Foreskin melanocyte (primary cell): ENCODE measurements at places on chromosomes 2 and 18.

- no peak for DNase-seq
Observed at GRCh38 chr2:56671973-56672569, 488.3 kb downstream of the CCDC85A start.

DNA sequence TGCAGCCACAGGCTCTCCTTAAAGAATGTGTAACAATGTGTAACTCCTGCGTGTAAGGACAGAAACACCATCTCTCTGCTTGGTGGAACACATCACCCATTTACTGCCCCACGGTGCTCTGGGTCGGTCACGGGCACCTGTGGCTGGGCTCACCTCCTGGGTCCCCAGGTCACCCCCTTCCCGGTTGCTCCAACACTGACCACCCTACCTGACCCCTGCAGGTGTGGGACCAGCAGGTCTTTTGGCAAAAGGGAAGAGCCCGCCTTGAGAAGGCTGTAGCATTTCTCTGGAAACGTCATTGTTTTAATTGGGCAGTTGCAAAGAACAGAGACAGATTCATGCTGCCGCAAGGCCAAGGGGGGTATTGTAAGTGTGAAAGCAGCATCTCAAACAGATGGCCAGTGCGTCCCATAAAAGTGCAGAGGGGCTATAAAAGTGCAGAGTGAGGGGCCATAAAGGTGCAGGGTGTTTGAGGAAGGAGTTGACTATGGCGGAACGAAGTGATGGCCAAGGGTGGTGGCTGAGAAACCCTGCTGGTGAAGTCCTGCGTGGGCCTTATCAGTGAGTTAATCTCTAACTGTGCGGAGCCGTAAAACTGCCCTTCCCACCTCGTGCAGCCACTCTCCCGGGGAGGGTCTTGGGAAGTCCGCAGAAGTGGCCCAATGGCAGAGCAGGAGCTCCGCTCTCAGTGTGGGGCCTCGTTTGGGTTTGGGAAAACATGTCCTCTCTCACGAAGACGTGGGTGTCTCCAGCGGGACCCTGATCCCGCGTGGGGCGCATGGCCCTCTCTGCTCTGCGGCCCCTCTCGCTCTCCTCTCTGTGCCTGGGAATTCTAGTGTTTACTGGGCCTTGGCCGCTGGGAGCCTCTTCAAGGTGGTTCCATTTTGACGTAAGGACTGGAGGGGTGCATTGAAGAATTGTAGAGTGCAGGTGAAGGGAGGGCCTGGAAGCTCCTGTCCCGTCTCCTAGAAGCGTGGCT is 13.7 kb upstream of the NEU4 start:
- DNase-seq, result no peak

DNA sequence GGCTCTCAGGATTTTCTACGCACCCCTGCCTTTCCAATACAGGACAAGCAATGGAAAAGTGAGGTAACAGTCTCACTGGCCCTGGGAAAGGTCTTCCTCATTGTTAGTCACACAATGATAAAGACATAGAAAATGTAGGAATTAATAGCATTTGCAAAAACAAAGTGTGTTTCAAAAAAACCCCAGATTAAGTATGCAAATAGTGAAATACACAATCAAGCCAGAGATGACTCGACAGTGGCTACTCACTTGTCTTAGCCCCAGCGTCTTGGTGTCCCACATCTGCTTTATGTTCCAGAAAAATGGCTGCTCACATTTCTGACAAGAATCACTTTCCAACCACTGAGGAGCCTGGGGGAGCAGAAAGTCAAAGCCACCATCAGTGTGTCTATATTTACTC is 47.0 kb upstream of the AP1S3 start:
- DNase-seq, result no peak

DNA sequence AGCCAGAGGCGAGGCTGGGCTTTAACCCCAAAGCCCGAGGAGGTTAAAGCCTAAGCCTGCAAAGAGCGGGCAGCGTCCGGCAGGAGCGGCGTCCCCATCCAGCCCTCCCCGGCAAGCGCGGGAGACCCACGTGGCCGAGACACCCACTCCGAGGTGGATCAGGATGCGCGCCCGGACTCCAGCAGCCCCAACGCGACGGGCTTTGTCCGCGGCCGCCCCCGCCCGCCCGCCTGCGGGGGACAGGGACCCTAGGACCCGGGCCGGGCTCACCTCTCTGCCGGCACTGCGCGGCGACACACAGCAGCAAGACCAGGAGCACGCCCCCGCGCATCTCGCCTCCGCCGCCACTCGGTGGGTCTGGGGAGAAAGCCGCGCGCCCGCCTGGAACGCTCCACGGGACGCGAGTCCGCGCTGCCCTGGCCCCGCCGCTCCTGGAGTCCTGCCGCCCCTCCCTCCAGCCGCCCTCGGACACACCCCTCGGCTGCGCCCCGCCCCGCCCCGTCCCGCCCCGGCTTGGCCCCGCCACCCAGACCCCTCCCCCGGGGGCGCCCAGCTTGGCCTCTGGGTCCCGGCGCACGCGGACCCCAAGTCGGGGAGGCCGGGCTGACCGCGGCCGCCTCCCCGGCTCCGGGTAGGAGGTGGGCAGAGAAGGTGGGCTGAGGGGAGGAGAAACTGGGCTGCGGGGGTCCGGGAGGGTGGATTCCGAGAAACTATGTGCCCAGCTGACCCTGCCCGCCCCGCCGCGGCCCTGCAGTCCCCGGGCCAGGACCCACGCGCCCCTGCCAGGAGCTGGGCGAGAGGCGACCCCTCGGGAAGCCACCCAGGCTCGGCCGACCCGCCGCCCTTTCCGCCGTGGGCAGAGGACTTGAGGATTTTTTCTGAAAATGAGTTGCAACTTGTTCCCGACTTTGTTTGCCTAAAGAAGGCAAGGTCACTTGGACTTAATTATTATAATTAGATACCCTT is at the start of gene LAMA1:
Gene LAMA1 (minus strand): TSS at position 408 of the 966 bp plus-strand sequence. CDS start 77 bp downstream, at position 331.
- DNase-seq, result peak; percentile 13

- DNase-seq, result no peak
Observed at GRCh38 chr2:138276339-138276738, 225.2 kb upstream of the SPOPL start.

GRCh38 chr2:172811027-172811426 is 75.4 kb downstream of the RAPGEF4 start:
- no peak for DNase-seq

- DNase-seq, result no peak
Observed at GRCh38 chr18:9401176-9401575, 66.6 kb downstream of the TWSG1 start.

DNA sequence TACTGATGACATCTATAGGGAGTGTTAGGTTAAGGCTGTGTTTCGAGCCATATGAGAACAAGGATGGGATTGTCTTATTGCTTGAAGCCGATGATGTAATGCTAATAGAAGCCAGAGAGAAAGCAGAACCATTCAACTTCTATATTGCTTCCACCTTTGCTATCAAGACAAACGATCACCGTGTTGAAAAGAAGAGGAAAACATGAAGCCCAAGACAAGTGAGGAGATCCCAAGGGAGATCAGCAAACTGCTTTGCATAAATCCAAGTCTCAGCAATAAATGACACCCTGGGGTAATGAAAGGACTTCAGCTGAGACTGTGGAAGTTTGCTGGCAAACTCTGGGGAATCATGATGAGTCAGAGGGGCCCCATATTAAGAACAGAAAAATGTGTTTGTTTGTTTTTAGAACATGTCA is 206.2 kb downstream of the NCKAP5 start:
- peak; percentile 75 for DNase-seq

DNA sequence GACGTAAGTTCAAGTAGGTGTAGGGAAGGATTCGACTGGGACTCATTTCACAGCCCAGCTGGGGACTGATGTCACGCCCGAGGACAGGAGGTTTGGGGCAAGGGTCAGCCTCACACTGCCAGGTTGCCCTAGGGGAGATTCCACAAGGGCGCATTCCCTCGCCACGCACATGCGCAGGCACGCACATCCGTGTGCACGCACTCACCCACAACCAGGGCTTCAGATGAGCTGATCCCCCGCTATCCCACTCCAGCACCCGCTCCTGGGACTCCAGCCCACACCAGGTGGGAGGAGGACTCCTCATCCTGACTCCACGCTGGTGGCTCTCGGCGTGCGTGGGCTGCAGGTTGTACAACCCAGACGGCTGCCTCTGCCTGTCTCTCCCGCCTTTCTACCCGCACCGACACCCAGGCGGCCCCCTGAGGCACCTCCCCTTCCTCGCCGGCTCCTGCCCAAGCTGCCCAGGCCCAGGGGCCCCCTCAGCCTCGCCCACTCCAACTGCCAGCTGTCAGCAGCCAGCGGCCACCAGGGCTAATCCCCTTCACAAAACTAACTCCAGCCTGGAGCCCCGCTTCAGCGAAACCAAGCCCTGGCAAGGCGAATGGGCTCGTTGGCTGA is 47.8 kb upstream of the FOSL2 start:
- DNase-seq, result no peak

GRCh38 chr2:149739883-149740265 is 152.3 kb upstream of the MMADHC start:
- no peak for DNase-seq

DNA sequence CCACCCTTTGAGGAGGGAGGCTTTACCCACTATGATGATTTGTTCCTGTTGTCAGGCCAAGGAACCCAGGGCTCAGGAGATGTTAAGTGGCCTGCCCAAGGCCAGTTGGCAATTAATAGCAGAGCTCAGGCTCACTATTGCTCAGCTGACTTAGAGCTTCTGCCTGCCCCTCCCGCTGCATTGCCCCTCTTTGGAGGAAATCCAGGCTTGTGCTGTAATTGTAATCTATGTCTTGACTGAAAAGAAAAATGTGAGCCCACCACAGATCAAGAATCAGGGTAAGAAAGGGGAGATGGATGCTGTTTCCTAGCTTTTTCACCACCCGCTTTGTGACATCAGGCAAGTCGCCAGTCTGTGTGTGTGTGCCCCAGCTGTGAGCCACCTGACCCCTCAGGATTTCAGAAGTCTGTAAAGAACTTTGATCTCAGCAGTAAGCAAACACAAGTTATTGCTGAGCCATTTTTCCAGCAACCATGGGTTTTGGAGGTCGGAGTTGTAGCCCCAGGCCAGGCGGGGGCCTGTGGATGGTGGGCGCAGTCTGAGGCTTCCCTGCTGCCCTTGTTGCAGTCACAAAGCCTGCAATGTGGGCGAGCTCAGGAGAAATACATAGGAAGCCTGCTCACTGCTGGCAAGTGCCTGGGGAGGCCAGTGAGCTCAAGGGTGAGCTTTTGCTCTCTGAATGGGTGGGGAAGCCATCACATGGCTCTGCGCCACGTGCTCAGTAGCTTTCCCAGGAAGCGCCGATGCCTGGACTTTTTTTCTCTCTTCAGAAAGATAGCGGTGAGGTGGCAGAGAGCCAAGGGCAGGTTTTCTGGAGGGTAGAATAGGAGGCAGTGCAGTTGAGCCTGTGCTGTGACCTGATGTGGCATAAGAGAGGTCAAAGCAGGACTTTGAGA is 6.1 kb downstream of the CABLES1 start:
- peak; percentile 83 for DNase-seq

DNA sequence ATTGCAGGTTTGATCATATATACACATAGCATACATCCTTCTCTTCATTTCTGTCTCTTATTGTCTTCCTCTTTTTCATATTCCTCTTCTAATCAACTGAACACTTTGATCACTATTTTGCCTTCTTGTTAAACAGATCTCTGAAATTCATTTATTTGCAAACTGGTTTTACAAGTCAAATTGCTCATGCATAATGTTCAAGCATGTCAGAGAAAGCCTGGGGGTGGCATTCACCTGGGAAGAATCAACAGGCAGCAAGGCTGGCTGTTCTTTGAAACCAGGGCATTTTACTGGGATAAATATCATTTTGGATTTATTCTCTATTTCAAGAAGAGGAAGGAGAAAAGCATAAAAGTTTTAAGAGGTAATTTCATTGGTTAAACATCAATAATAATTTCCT is 66.9 kb upstream of the LRATD1 start:
- no peak for DNase-seq

GRCh38 chr2:201401815-201402214 is 44.7 kb upstream of the FLACC1 start:
- DNase-seq, result no peak

DNA sequence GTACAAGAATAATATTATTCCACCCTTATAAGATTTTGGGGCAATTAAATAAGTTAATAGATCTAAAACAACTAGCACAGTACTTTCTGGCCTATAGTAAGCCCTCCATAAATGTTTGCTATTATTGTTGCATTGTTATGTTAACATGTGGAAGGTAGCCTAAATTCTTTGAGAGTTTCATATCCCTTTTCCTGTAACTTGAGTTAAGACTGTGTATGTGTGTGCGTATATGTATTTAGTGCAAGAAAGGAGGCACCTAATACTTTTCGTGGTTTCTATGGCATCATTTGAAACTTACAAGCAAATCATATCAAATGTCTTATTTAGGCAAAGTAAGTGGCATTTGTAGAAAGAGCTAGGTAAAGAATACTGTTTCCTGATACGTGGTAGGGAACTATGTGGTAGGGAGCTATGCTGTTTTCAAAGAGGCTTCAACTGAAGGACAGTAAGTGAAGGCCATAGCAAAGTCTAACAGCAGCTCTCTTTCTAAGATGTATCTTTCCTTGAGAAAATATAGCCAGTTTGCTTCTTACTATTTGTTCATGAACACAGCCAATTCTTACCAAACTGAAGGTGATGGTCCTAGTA is 36.8 kb upstream of the C2orf74 start:
- DNase-seq, result no peak

DNA sequence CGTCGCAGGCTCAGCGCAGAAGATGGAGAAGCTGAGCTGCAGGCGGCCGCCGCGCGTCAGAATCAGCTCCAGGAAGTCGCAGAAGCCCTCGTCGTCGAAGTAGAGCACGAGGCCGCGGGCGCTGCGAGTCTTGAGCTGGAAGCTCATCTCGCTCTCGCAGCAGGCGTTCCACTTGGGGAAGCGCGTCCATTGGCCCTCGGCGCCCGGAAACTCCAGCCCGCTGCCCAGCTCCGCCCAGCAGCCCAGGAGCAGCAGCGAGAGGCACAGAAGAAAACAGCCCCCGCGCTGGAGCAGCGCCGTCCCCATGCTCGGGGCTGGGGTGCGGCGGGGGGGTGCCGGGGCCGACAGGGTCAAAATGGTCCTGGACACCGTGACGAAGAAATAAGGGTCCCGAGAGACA is 4.0 kb downstream of the NRXN1 start:
- DNase-seq, result no peak

- DNase-seq, result no peak
Observed at GRCh38 chr2:37843556-37843955, 81.5 kb upstream of the RMDN2 start.

- no peak for DNase-seq
Observed at GRCh38 chr2:124542932-124543640, 518.0 kb downstream of the CNTNAP5 start.

DNA sequence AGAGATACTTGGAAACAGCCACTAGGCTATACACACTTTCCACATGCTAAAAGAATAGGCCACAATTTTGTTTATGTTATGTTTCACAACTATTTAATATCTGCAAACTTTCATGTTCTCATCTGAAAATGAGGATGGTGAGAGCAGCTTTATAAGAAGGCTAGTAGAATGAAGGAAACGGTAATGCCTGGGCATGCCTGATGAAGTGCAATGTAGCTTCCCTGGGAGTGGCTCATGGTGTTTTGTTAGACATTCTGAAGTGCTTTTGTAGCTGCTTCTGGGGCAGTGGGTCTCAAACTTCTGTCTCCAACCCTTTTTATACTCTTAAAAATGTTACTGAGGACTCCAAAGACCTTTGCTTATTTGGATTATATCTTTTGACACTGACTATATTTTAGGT is 193.3 kb upstream of the VWC2L start:
- no peak for DNase-seq

GRCh38 chr18:26556573-26556972 is 8.2 kb upstream of the KCTD1 start:
- no peak for DNase-seq
